Spleen (tissue), 13 donors: ENCODE measurements at places on chromosomes 16 and 17. TPM values are rescaled to one million over a fixed set of nuclear protein-coding genes. Genes with fewer than 3 reads are reported as not detected.

DNA sequence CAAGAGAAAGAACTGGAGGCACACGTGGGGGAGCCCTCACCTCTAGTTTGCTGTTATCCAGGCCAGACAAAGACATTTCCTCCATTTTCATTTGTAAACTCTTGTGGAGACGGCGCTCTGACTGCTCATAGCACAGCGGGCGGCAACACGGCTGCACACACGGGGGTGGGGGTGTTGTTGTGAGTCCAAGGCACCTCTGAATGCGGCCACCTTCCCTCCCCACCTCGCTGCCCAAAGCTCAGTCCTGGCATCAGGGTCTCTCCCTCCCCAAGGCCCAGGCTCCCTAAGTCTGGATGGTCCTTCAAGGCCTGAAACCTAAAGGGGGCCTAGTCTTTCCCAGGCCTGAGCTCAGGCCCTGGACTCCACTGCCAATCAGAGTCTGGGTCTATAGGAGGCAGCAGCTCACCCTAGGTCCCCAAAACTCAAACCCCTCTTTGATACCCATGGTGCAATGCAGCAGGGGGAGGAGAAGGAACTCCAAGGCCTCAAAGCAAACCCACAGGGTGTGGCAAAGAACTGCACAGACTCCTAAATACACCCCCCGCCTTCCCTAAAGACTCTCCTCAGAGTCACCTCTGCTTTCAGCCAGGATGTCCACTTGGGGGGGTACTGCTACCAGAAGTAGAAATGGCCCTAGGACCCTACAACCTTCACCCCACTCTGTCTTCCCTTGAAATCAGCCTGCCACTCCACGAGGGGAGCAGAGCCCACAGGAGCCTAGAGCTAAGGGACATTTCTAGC, 1.5 kb downstream of the ATXN7L3 start:
- H3K36me3 ChIP-seq = peaks cover 38% of the 10 kb centered on the region
- H3K4me1 ChIP-seq = peaks cover 38% of the 10 kb centered on the region
- no peaks in the 10 kb centered on the region for H3K27me3 ChIP-seq
- peak overlapping the region; percentile 97 for H3K27ac ChIP-seq
- peak overlapping the region; percentile 70 for H3K4me3 ChIP-seq

GRCh38 chr17:50830352-50830751, 5.0 kb upstream of the WFIKKN2 start:
- no peak for DNase-seq
- peaks cover 25% of the 10 kb centered on the region for H3K27me3 ChIP-seq
- H3K27ac ChIP-seq = no peak overlapping the region
- H3K4me3 ChIP-seq = no peak overlapping the region

DNA sequence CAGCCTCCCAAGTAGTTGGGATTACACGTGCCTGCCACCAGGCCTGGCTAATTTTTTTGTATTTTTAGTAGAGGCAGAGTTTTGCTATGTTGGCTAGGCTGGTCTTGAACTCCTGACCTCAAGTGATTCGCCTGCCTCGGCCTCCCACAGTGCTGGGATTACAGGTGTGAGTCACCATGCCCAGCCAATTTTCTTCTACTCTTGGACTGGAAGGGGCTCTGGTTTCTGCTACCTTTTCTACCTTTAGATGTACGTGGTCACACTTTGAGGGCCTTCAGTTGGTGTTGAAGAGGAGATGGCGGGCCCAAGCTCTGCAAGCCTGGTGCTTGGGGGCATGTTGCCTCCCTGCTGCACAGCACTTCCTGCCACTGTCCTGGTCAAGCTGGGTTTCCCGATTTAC, 173.6 kb downstream of the PRKCA start:
- no peaks in the 10 kb centered on the region for H3K36me3 ChIP-seq
- H3K27me3 ChIP-seq = no peaks in the 10 kb centered on the region
- H3K4me1 ChIP-seq = peaks cover under 1% of the 10 kb centered on the region

MRPL38 gene
- 90.3 TPM for polyA plus RNA-seq

GRCh38 chr17:8894202-8894671, 26.8 kb upstream of the PIK3R6 start:
- peaks cover 33% of the 10 kb centered on the region for H3K36me3 ChIP-seq
- H3K27ac ChIP-seq = no peak overlapping the region
- DNase-seq = peak; percentile 73
- H3K4me3 ChIP-seq = no peak overlapping the region
- H3K27me3 ChIP-seq = no peaks in the 10 kb centered on the region

FAM222B gene
- 2.9 TPM for polyA plus RNA-seq

DNA sequence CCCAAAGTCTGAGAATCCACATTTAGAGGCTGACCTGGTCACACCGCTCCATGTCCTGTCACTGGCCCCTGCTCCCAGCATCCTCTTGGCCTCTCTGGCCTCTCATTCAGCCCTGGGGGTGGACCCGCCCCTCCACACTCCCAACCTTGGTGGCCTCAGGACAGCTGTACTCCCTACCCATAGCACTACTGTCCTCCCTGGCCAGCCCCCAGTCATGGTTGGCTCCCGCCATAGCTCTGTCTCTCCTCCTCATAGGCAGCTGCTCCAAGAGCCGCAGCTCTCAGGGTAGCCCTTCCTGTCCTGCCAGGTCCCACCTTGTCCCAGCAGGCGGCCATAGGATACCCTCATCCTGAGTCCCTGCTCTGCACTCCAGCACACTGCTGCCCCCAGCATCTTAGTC, 38.0 kb upstream of the PHB1 start:
- H3K36me3 ChIP-seq = no peaks in the 10 kb centered on the region
- no peak overlapping the region for H3K4me3 ChIP-seq
- no peak overlapping the region for H3K27ac ChIP-seq
- peaks cover 26% of the 10 kb centered on the region for H3K27me3 ChIP-seq

- no peak overlapping the region for H3K27ac ChIP-seq
- H3K27me3 ChIP-seq = peaks cover 19% of the 10 kb centered on the region
Observed at GRCh38 chr17:50467114-50467854, 1.4 kb downstream of the CHAD start.

DNA sequence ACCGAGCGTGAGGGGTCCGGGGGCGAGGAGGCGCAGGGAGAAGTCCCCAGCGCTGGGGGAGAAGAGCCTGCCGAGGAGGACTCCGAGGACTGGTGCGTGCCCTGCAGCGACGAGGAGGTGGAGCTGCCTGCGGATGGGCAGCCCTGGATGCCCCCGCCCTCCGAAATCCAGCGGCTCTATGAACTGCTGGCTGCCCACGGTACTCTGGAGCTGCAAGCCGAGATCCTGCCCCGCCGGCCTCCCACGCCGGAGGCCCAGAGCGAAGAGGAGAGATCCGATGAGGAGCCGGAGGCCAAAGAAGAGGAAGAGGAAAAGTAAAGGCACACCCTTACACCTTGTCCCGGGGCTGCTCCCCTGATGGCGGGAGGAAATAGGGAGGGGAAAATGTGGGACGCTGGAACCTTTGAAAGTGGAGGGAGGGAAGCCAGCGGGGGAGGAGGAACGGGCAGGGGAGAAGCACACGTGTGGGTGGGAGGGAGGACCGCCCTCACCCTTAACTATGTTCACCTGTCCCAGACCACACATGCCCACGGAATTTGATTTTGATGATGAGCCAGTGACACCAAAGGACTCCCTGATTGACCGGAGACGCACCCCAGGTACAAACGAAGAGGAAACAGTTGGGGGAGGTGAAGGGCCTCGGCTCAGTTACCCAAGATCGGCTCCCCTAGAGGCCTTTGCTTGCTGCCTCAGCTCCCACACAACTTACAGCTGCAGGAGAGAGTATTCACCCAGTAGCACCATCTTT, 916 bp downstream of the PAGR1 start:
- no peaks in the 10 kb centered on the region for H3K36me3 ChIP-seq
- H3K4me3 ChIP-seq = peak overlapping the region; percentile 78
- peaks cover 53% of the 10 kb centered on the region for H3K4me1 ChIP-seq
- H3K27me3 ChIP-seq = no peaks in the 10 kb centered on the region

DNA sequence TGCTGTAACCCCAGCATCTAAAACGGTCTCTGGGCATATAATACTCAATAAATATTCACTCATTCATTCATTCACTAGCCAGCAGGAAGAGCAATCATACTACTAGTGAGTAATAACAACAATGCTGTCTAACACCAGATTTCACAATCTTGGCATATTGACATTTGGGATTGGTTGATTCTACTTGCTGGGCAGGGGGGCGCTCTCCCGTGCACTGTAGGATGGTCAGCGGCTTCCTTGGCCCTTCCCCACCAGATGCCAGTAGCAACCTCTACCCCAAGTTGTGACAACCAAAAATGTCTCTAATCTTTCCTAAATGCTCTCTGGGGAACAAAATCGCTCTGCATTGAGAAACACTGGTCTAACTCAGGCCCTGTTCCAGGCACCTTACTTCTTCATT, 20.7 kb downstream of the WFDC1 start:
- H3K4me1 ChIP-seq = no peaks in the 10 kb centered on the region
- H3K36me3 ChIP-seq = no peaks in the 10 kb centered on the region
- H3K27me3 ChIP-seq = peaks cover 4% of the 10 kb centered on the region
- no peak overlapping the region for H3K27ac ChIP-seq

DNA sequence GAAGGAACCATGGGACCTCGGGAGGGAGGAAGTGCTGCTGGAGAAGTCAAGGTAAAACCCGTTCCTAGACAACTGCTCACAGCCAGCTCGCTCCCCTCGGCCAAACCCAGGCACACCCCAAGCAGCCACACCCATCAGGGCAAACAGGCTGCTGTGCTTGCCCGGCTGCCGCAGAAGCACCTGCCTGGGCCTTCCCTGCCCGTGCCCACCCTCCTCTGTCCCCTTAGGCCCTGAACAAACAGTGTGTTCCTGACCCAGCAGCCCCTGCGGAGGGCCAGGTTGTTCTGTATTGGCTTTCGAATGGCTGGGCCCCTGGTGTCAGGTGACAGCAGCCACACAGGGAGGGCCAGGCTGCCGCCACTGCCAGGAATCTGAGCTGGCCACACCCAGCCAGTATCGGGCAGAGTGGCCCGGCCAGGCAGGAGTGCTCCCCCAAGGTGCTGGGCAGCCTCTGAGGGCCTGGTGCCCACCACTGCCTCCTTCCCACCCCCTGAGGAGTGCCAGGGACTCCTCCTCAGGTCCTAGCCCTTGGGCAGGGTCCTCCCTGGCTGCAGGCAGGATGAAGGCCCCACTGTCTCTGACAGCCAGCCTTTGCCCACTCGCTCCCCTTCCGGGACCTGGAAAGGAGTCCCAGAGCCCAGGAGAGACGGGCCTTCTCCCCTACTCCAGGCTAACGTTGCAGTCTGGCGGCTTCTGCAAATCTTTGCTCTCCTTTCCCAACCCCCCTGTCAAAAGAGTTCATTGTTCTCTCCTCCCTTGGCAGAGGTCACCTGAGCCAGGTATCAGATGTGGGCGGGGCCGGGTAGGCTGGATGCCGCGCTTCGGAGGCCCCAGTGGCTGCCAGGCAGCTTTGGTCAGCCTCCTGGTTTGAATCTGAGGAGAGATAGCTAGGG, 24.0 kb downstream of the LLGL2 start:
- H3K4me1 ChIP-seq = peaks cover 5% of the 10 kb centered on the region
- peak overlapping the region; percentile 26 for H3K27ac ChIP-seq
- no peaks in the 10 kb centered on the region for H3K27me3 ChIP-seq

HBZ gene
- not detected for polyA plus RNA-seq

DNA sequence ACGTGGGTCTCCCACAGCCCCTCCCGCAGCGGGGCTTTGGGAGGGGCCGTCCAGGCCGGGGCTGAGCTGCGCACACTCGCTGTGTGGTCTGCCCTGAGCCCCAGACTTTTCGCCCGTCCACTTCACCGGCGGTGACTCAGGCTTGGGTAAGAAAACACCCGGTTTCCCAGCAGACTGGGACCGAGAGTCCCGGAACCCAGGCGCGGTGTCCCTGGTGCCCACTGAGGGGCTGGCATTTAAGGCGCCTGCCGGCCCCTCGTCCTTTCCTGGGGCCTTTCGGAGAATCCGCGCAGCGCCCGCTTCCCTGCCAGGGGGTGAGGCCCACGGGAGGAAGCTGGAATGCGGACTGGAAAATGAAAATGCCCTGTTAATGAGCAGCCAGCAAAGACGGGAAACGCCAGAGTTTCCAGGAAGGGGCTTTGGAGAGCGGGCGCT, 100.3 kb downstream of the C16orf95 start:
- H3K36me3 ChIP-seq = no peaks in the 10 kb centered on the region
- H3K27me3 ChIP-seq = no peaks in the 10 kb centered on the region

- H3K36me3 ChIP-seq = no peaks in the 10 kb centered on the region
- no peak overlapping the region for H3K27ac ChIP-seq
- H3K4me3 ChIP-seq = no peak overlapping the region
- H3K27me3 ChIP-seq = no peaks in the 10 kb centered on the region
Observed at GRCh38 chr16:5595849-5596248, 498.3 kb upstream of the EEF2KMT start.

DNA sequence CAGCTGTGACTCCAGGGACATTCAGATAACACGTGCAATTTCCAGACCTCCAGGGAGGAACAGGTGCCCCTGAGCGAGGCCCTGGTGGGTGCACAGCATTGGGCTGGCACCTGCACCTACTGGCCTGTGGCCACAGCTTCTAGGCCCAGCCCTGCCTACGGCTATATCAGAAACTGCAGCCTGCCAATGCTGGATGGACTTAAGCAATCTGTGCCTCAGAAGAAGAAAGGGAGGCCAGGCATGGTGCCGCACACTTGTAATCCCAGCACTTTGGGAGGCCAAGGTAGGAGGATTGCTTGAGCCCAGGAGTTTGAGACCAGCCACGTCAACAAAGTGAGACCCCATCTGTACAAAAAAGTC, 12.4 kb downstream of the PITPNM3 start:
- peak overlapping the region; percentile 46 for H3K27ac ChIP-seq
- peak; percentile 47 for DNase-seq
- H3K4me1 ChIP-seq = peaks cover 32% of the 10 kb centered on the region

DNA sequence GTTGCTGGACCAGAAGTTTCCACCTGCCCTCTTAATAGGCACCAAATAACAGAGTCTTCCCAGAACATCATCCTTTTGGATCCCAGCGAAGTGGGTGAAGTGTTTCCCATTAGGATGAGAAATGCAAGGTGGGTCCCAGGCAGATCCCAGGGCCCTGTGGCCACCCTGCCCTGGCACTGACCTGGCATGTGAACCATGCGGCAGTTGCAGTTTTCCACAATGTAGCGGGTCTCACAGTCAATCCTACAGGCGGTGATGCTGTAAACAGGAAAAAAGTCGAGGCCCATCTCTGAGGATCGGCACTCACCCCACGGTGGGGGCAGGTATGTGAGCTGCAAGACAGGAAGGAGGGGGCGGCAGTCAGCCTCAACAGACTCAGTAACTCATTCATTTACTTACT, 36.4 kb downstream of the SPACA3 start:
- peaks cover 2% of the 10 kb centered on the region for H3K27me3 ChIP-seq
- no peak for DNase-seq
- H3K36me3 ChIP-seq = no peaks in the 10 kb centered on the region
- H3K27ac ChIP-seq = no peak overlapping the region
- no peak overlapping the region for H3K4me3 ChIP-seq

CCL1 gene
- polyA plus RNA-seq = not detected

DNA sequence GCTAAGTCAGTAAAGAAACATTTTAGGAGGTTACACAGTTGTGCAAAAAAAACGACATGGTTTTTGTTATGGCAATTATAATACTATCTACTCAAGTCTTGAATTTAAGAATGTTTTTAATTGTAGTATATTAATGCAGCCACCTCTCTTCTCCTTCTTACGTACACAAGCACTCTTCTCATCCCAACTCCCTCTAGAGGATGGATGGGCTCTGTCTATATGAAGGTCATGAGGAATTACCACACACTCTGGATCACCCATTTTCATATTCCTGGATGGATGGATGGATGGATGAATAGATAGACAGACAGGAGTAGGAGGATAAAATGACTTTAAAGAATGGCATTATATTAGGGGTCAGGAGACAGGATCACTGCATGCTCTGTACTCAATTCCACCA, 120.0 kb downstream of the PHKB start:
- no peaks in the 10 kb centered on the region for H3K36me3 ChIP-seq
- no peaks in the 10 kb centered on the region for H3K4me1 ChIP-seq
- DNase-seq = no peak
- no peak overlapping the region for H3K27ac ChIP-seq
